ENCODE measurements at places on chromosomes 5 and 9. TPM values are rescaled to one million over a fixed set of nuclear protein-coding genes. Genes with fewer than 3 reads are reported as not detected.

- no peak for DNase-seq
Observed at GRCh38 chr5:51387884-51388275, 4.6 kb downstream of the ISL1 start.

- DNase-seq = no peak
Observed at GRCh38 chr9:132169672-132170392, 8.0 kb downstream of the NTNG2 start.

GRCh38 chr9:136409557-136410455 lies 608 bp downstream of the ENTR1 start:
- no peak for DNase-seq

- no peak for DNase-seq
Observed at GRCh38 chr5:80117446-80117845, 82.3 kb downstream of the THBS4 start.

DNA sequence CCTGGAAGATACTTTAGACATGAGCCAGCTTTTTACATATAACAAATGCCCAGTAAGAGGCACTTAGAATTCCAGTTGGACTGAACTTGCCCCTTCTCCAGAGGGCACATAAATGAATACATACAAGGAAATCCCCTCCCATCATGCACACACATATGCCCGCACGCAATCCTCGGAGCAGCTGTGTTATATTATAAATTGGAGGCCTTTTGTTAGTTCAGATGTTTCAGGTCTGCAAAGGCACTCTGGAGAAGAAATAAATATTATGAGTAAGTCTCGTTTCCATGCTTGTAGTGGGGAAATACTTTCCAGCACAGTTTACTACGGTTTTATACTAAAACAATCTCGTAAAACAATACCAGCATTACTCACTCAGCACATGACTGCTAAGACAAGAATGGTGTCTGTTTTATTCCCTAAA lies 17.6 kb upstream of the MUSK start:
- DNase-seq = no peak

- DNase-seq = peak; percentile 69
Observed at GRCh38 chr5:94240993-94241651, 377.3 kb downstream of the KIAA0825 start.

DNA sequence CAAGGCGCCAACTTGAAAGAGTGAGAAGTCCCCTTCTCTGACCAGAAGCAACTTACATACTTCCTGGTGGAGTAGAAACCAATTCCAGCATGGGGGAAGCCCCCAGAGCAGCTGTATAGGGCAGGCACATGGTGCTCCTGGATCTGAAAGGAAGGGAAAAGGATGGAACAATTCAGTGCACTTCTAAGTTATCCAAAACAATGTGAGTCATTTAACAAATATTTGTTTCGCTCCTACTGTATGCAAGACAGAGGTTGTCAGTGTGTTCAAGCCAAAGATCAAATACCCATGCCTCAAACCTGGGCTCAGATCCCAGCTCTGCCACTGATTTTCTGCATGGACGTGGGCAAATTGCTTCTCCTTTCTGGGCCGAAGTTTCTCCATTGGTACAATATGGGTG lies 67.1 kb downstream of the LHX2 start:
- DNase-seq = no peak

DNA sequence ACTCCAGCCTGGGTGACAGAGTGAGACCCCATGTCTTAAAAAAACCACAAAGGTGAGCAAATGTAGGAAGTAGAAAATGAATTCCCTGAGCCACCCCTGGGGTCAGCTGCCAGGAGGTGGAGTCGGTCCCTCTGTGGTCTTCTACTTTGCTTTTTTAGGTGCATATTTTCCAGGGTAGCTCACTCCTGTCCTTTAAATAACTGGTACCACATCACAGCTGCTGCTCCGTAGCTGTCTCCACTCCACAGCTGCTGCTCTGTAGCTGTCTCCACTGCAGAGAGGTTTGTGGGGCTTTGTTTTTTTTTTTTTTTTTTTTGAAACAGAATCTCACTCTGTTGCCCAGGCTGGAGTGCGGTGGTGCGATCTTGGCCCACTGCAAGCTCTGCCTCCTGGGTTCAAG lies 8.9 kb downstream of the WDR5 start:
- no peak for DNase-seq

- DNase-seq = no peak
Observed at GRCh38 chr9:93525476-93525875, 50.9 kb upstream of the PHF2 start.

- no peak for DNase-seq
Observed at GRCh38 chr9:98881356-98881755, 62.4 kb upstream of the COL15A1 start.

GRCh38 chr5:10489810-10490426 lies 48.2 kb downstream of the ROPN1L start:
- no peak for DNase-seq

- DNase-seq = no peak
Observed at GRCh38 chr5:66739021-66739420, 142.8 kb downstream of the MAST4 start.

DNA sequence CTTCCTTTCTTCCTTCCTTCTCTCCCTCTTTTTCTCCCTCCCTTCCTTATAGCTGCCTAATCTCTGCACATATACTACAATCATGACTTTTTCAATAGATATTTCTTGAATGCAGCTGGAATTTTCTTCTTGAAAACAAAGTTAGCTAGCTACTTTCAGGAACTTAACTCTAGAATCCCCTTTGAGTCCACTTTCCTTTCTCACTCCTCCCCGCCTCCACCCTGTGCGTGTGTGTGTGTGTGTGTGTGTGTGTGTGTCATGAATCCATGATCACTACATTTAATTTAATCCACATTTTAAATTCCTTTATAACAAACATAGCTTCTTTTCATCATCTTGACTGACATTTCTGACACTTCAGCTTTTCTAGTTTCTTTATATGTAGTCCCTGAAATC lies 167.5 kb upstream of the KLF9 start:
- DNase-seq = no peak

DNA sequence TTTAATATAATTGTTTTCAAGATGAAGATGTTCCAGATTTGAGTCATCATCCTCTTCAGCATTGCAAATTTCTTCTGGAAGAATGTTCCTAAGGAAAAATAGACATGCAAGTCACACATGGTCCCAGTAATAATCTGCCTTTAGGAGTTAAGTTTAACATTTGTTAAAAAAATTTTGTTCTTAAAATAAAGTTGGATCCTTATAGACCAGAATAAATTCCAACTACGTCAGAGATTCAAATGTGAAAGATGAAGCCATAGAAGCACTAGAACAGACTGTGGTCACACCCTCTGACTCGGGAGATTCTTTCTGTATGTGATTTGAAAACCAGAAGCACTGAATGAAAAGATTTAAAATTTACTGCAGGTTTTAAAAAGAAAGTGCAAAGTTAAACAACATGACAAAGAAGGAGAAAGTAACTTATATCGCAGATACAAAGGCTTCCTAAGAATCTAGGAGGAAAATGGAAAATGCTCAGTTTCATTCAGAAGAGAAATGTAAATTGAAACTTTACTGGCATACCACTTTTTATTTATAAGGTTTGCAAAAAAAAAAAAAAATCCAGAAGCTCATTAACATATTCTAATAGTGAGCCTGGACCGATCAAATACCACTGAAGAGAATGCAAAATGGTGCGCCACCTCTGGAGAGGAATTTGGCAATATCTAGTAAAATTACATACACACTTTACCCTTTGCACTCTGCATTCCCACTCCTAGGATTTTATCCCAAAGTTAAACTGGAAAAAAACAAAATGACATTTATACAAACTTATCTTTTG lies 14.3 kb upstream of the ASPN start:
- no peak for DNase-seq

DNA sequence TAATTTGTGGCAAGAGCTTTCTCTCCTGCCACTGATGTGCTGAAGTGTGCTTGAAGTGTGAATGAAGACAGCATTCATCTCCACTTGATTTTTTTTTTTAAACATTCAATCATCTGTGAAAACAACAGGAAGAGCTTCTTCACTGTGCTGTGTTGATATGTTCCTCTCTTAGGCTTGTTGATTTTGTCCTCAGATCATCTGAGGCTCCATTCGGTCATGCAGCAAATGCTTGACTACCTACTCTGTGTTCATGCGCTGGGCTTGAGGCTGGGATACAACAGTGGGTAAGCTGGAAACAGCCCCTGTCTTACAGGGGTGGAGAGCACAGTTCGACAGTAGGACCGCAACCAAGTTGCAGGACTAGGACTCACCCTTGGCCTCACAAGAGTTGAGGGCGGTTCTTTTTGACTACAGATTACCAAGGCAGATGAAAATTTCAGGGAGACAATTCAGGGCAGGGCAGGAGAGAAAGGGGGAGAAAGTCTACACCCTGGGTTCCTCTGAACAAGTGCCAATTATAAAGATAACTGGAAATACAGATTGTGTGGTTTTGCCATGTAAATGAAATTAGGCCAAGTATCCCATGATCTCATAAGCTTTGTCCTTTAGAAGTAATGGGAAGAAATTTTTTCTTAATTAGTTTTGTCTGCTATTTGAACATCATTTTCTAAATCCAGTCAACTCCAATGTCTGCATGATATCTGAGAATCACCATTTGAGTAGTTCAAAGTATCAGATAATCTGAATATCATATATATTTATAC lies 31.0 kb upstream of the F2R start:
- DNase-seq = no peak

- DNase-seq = no peak
Observed at GRCh38 chr5:104178829-104179456, 616.4 kb upstream of the NUDT12 start.

Gene CDKN2A
- polyA plus RNA-seq = 0.31 TPM

Gene SNAPC3
- polyA plus RNA-seq = 64.7 TPM

Gene MARCHF3
- 4.9 TPM for polyA plus RNA-seq

Gene GRHPR
- polyA plus RNA-seq = 96.0 TPM

Gene CNOT8
- 74.5 TPM for polyA plus RNA-seq

Gene PPP3R2
- 0.04 TPM for polyA plus RNA-seq

All from right lung (tissue), 10 donors.